ENCODE measurements at places on chromosomes 5 and 9.

DNA sequence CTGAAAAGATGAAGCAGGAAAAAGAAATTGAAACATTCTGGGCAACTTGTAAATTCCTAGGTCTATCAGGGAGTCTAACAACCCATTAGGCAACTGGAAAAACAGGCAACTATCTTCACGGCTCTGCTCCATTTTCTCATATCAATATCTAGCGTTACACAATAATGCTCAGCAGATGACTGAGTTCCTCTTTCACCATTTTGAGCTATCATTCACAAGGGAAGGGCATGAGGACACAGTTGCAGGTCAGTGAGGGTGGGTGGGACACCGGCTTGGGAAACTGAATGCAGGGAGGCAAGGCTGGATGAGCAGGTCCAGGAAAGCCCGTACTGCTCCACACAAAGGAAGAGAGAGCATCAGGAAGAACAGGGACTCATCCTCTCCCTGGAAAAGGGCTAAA is 67.0 kb downstream of the FRMD3 start:
- DNase-seq = no peak

DNA sequence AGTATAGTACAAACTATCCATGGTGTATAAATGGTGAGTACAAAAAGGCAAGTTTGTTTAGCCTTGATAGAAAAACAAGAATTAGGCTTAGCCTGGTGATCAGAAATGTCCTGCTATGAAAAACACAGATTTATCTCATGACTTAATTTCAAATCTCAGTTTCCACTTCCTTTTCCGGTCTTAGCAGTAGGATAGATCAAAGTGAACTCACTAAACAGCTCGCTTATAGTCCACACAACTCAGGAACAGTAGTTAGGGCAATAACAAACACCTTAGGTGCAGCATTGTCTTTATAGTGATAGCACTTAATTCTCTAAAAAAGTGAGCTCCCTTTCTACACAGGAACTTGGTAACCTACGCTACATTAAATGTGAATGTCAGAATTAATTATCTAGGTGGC is 11.4 kb downstream of the GOLGA1 start:
- DNase-seq = no peak

- DNase-seq = no peak
Measured at GRCh38 chr5:135183464-135183863, 149.4 kb upstream of the PITX1 start.

- DNase-seq = no peak
Measured at GRCh38 chr5:158808542-158808941, 291.2 kb downstream of the EBF1 start.

GRCh38 chr9:81032831-81033230 is 656.5 kb downstream of the TLE1 start:
- no peak for DNase-seq

DNA sequence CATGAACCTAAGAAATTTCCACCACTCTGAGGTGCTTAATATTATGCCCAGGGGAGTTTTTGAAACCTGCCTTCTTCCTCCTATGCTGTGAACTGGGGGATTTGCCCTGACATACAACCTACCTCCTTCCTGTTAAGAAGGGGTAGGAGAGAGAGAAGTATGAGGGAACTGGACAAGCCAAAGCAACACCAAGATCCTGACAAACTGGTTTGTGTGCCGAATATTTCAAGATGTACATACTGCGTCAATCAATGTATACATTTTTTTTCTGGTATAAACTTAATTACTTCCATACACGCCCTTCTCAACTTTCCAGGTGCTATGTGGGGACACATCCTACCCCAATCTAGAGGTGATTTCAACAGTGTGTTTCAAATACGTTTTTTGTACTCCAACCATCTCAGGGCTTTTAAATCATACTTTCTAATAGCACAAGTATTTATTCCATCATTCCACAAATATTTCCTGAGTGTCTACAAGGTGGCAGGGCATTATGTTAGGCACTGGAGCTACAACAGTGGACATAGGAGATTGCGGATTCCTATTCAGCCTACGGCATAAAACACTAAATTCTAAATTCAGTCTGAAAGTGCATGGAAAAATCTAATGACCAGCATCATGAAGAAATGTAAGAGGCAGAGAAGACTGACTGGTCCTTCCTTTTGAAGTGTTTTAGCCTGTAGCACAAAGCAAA is 70.1 kb upstream of the IFNK start:
- DNase-seq = no peak

GRCh38 chr9:106102821-106103220 is 408.5 kb downstream of the TMEM38B start:
- no peak for DNase-seq

GRCh38 chr5:178237431-178238312 is 5.1 kb upstream of the PHYKPL start:
- DNase-seq = no peak

GRCh38 chr5:140358738-140359310 is 1.2 kb upstream of the SLC4A9 start:
- DNase-seq = no peak

Data from cortex of kidney (tissue), 1 donor.